ENCODE measurements at places on chromosomes 12 and 14.

GRCh38 chr12:20000229-20000849, 368.0 kb upstream of the PDE3A start:
- no peak for DNase-seq

DNA sequence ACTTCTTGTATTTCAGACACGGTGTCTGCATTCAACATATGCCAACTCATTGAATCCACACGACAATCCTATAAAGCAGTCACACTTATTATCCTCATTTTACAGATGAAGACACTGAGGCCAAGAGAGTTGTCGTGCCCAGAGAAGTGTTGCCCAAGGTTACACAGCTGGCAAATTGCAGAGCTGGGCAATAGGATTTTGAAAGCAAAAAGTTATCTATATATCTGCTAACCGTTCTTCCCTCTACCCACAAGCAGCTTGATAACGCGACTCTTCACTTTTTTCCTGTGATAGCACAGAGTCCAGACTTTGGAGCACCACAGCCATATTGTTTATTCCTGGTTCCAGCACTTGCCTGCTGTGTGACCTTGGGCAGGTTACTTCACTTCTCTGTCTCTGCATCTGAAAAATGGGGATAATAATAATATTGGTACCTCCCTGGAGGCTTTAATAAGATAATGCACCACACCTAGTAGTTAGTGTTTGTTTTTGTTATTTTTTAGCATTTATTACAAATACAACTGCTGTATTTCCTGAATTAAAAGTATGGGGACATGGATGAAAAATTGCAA, 82.2 kb downstream of the CHST11 start:
- no peak for DNase-seq

GRCh38 chr12:10540776-10541205, 35.1 kb downstream of the EIF2S3B start:
- no peak for DNase-seq

GRCh38 chr14:68669111-68669511, 123.8 kb downstream of the ZFP36L1 start:
- no peak for DNase-seq

- no peak for DNase-seq
Observed at GRCh38 chr14:71331403-71331802, 424.1 kb downstream of the PCNX1 start.

DNA sequence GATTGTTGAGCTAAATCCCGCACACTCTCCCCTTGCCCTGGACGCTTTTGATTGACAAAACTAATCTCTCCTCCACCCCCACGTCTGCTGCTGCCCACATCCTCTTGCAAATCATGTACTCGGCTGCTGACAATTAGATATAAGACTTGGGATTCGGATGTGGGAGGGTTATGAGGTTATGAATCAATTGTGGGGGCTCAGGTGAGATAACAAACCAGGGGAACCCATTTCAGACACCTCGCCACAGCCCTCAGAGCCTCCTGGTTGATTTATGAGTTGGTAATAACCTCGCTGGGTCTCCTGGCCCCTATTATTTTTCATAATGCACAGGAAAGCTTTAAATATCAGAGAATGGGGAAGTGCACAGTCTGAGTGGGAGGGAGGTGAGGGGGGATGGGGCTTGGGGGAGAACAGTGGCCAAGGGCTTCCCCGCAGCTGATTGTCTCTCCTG, 449.9 kb downstream of the DPF3 start:
- peak; percentile 1 for DNase-seq

DNA sequence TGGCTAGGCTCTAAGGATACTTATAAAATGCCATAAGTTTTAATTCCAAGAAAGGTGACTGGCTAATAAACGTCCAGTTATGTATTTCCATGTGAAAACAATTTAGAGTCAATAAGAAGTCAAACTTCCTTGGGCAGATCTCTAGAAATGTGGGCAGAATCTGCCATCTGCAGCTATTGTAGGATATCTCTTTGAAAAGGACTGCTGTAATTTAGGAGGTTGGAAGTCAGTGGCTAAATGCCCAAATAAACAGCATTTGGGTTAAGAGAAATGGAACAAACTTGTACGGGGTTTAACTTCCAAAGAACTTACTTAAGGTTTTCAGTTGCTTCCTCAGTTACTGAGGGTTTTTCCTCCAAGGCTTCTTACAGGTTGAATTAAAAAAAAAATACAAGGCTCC, 121.6 kb downstream of the FIGNL2 start:
- DNase-seq = no peak

DNA sequence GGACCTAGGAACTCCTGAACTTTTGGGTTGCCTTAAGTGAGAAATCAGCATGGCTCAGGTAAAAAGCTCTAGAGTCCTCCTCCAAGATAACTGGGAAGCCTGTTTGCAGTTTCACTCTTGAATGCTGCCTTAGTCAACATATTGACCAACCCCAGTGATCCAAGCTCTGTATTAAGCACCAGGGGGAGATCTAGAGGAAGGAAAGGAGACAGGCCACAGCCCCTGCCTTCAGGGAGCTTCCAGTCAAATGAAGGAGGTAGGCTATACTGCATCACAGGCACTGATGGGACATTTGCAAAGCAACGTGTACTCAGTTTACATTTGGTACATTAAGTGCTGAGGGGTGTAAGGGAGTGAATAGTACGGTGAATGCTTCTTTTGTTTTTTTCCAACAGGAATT, 1.2 kb upstream of the CSAD start:
- DNase-seq = no peak

- DNase-seq = no peak
Observed at GRCh38 chr12:110656071-110656655, 32.8 kb downstream of the HVCN1 start.

- DNase-seq = peak; percentile 28
Observed at GRCh38 chr12:9651265-9651729, 18.2 kb upstream of the CLEC2D start.

- no peak for DNase-seq
Observed at GRCh38 chr14:53127832-53128231, 25.3 kb downstream of the DDHD1 start.

DNA sequence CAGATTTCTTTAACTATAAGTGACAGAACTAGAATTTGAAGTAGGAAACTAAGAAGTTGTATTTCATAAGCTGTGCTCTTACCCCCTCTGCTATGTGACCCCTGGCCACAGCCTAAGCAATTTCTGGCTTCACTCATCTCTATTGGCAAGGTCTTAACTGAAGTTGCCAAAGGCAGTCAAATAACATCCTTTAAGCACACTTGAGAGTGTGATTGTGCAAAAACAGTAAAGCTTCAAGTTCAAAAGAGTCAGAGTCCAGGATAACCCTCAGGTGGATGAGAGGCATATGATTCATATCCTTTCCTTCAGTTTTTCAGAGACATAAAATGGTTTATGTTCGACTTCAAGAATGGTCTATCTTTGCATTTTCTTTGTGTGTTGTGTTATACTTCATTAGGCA, 45.2 kb downstream of the GRIP1 start:
- DNase-seq = no peak

GRCh38 chr12:66418908-66419307, 116.6 kb downstream of the HELB start:
- DNase-seq = no peak

- no peak for DNase-seq
Observed at GRCh38 chr12:28795311-28795710, 353.8 kb upstream of the FAR2 start.

- no peak for DNase-seq
Observed at GRCh38 chr14:27730204-27730603, 1036.4 kb upstream of the FOXG1 start.

DNA sequence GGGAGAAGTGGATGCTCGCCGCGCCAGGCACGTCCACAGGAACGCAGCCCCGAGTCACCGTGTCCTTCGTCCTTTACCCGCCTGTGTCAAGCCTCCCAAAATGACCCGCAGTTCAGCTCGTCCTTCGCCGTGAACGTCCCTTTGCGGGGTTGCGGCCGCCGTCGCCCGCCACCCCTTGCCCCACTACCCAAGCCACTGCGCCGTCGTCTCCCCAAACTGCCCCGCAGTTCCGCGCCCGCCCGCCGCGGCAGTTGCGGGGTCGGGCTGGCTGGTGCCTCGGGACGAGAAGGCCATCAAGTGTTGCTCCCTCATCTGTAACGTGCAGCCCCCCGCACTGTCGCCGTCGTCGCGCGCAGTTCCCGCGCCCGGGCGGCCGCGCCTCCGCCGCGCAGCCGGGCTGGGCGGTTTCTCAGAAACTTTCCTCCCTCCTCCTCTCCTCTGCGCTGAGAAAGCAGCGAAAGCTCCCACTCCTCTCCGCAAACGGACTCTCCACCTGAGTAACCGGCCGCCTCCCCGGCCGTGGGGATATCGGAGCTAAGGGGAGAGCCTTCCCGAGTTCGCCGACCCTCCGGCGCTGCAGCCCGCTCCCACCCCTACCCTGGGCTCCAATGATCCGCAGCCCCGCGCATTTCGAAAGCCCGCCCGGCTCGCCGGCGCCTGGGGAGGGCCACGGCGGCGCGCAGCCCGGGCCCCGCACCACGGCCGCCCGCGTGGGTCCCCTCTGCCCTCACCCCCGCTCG, 6.7 kb downstream of the CDKN1B start:
- peak; percentile 56 for DNase-seq

- DNase-seq = no peak
Observed at GRCh38 chr12:106066051-106066705, 72.6 kb downstream of the NUAK1 start.

DNA sequence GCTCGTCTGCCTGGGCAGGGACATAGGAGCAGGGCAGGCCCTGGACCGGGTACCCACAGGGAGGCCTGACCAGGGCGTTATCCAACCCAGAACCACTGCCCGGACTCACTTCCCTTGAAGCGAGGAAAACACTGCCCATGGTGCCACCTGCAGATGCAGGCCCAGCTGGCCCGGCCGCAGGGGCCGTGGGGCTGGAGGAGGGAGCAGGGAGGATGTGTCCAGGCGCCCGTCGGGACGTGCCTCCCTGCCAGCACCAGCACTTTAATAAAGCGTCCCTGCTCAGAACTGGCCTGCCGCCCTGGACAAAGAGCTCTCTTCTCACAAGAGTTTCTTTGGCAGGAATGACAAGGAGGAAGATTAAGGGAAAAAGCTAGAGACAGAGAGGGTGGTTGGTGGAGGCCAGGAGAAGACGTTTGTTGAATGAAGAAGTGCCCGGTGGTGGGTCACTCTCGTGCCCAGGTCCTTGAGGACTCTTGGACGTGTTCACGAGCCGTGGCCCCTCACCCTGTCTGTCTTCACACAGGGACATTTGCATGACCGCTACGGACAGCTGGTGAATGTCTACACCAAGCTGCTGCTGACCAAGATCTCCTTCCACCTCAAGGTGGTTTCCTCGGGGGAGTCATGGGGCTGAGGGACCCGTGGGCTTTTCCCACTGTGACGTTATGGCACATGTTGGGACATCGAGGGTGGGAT, 14.2 kb downstream of the HIP1R start:
- DNase-seq = no peak

DNA sequence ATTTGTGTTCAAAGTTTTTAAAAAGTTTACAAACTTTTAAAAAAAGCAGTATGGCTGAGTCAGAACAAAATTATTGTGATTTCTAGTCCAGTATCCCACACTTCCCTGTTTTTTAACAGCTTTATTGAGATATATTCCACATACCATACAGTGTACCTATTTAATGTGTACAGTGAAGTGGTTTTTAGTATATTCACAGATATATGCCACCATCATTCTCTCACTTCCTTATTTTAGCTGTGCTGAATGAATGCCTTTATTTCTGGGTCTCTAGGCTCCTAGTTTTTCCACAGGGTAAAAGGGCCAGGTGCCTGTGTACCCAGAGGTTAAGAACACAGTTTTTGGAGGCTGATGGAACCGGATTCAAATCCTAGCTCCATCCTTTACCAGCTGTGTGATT, 58.9 kb upstream of the SRSF5 start:
- DNase-seq = no peak

DNA sequence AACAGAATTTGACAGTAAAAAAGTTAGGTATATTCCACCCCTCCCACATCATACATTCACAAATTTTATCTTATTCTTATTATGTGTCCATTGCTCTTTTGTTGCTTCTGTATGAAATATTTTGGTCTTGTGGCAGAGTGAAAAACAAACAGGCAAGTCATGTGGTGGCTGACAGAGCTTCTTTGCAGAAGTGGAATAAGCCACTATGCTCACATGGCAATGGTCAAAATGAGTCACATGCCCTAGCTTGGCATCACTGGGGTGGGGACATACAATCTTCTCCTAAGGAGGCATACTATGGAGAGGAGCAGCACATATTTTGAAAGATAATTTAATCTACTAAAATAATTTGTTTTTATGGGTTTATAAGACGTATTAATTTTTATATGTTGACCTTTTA, 27.7 kb upstream of the CMA1 start:
- no peak for DNase-seq

DNA sequence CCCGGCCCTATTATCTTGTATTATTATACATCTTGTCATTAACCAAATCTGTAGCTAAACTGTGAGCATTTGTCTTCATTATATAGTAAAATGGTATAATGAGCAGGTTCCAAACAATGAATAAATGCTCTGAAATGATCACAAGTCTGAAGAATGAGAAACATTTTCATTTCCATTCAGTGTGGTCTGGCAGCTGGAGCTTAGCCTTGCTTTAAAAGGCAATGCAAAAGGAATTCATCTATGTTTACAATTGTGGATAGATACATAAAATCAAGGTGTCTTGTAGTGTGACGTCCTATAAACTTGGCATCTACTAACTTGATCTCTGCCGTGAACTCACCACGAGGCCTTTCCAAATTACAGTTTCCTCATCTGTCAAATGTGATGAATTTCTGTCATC, 168.3 kb downstream of the RMST start:
- no peak for DNase-seq
